Activated CD4-positive, alpha-beta memory T cell treated with anti-CD3 and anti-CD28 coated beads, Interleukin-2, amount 10 ng/mL, durations not matched to agents 7 days and 5 days (primary cell): ENCODE measurements at places on chromosomes 2 and 18.

DNA sequence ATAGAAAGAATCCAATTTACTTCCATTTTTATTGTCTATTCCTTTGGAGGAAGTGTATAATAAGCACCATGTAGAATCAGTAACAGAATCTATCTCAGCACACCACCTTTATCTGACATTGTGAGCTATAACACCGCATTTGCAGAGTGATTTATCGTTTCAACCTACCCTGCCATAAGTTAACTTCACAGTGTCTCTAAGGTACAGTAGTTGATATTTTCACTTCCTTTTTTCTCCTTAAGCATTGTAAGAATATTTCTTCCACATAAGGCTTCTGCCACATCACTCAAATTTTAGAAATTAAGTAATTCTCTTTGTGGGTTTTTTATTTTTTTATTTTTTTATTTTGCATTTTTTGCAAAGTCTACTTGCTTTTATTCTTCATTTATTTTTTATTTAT is 107.1 kb downstream of the TMX3 start:
- H3K4me3 ChIP-seq, result no peak overlapping the region
- H3K4me1 ChIP-seq, result no peaks in the 10 kb centered on the region
- no peak overlapping the region for H3K27ac ChIP-seq
- no peak for DNase-seq
- H3K27me3 ChIP-seq, result peaks cover 4% of the 10 kb centered on the region

- peaks cover 2% of the 10 kb centered on the region for H3K4me1 ChIP-seq
- H3K36me3 ChIP-seq, result no peaks in the 10 kb centered on the region
- H3K4me3 ChIP-seq, result no peak overlapping the region
- peak overlapping the region; percentile 44 for H3K27ac ChIP-seq
- DNase-seq, result no peak
Observed at GRCh38 chr2:241897231-241897916, 27.8 kb downstream of the RTP5 start.

DNA sequence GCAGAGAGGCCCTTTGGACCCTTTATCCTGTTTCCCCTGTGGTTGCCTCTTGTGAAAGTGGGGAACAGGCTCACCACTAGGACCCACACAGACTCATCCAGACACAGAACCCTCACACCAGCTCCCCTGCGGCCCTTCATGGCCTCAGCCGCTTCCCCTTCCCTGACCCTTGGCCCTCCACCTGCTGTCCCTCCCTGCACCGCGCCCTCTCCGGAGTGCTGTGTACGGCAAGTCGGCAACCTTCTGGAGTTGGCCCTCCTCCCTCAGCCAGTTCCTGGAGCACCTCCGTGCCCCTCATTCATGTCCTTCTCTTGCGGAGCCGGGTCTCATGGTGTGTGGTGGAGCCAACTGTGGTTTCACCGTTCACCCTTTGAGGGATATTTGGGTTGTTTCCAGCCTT is 44.0 kb downstream of the CTDP1 start:
- H3K27me3 ChIP-seq, result no peaks in the 10 kb centered on the region
- H3K4me3 ChIP-seq, result no peak overlapping the region
- H3K4me1 ChIP-seq, result no peaks in the 10 kb centered on the region
- no peak for DNase-seq
- peaks cover 86% of the 10 kb centered on the region for H3K36me3 ChIP-seq

DNA sequence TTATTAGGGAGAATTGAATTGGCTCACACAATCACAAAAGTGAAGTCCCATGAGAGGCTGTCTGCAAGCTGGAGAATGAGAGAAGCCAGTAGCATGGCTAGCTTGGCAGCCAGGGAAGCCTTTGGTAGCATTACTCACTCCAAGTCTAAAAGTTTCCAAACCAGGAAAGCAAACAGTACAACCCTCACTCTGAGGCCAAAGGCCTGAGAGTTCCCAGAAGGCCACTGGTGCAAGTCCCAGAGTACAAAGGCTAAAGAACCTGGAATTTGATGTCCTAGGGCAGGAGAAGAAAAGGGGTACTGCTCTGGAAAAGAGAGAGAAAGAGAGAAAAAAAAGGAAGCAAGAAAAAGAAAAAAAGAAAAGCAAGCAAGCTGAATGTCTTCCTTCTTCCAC is 318.2 kb downstream of the RND3 start:
- H3K4me1 ChIP-seq, result peaks cover 2% of the 10 kb centered on the region
- no peak for DNase-seq
- no peak overlapping the region for H3K4me3 ChIP-seq
- H3K36me3 ChIP-seq, result no peaks in the 10 kb centered on the region

DNA sequence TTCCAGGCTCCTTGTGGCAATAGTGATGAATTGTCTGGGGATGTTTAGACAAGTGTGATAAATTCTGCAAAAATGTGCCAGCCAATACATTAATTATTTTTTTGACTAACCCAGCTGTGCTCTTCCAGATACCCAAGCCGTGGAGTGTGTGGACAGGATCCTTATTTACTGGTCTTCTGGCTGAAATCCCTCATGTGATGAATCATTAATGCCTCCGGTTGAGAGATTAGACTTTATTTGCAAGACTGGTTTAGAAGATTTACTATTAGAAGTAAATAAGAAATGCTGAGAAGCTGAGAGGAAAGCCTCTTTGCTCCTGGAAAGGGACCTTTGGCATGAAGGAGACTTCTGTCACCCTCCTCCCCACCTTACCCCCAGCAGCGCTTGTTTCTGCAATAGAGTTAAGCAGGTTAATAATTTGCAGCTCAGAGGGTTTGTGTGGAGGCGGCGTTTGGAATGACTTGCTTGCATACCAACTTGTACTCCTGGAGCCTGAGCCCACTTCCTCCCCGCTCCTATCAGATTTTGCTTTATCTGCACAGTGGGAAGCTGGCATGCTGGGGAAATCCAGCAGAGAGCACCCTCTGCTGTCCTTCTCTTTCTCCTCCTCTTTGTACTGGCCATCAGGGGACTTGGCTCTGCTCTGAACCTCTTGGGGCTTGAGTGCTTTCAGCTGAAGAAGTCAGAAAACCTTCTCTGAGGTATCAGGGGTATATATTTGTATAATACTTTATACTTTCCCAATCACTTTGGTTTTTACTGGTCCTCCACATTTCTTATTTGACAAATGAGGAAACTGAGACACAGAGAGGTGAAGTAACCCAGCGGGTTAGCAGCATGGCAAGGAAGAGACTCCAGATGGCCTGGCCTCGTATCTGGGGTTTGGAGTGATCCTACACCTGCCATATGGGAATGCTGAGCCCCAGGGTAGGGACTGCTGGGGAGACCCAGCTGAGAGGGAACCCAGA is 16.3 kb downstream of the SLC3A1 start:
- H3K27me3 ChIP-seq, result peaks cover 11% of the 10 kb centered on the region
- H3K27ac ChIP-seq, result no peak overlapping the region
- no peak for DNase-seq
- no peaks in the 10 kb centered on the region for H3K36me3 ChIP-seq
- no peak overlapping the region for H3K4me3 ChIP-seq

- DNase-seq, result no peak
- H3K4me1 ChIP-seq, result no peaks in the 10 kb centered on the region
- H3K36me3 ChIP-seq, result no peaks in the 10 kb centered on the region
- H3K27ac ChIP-seq, result no peak overlapping the region
- no peaks in the 10 kb centered on the region for H3K27me3 ChIP-seq
Observed at GRCh38 chr2:71850306-71850801, 297.3 kb downstream of the CYP26B1 start.

- no peak overlapping the region for H3K27ac ChIP-seq
- H3K4me3 ChIP-seq, result no peak overlapping the region
- H3K36me3 ChIP-seq, result peaks cover 35% of the 10 kb centered on the region
- H3K27me3 ChIP-seq, result no peaks in the 10 kb centered on the region
- DNase-seq, result no peak
Observed at GRCh38 chr2:216415541-216415940, 3.3 kb downstream of the SMARCAL1 start.

DNA sequence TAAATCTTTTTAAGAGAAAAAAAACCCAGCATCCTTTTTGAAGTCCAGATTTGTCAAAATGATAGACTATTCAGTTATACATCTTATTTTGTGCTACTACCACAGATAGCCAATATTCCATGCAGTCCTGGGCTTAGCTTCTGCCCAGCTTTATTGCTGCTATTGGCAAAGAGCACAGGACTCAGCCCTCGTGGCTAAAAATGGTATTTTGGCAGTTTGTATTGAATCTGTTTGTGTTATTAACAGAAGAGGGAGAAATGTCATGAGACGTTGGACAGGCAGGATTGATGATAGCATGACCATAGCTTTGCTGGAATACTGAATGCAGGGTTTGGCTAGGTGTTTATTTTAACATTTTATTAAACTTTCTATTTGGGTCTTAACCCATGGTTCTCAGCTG is 19.4 kb downstream of the ELAC1 start:
- H3K27me3 ChIP-seq, result no peaks in the 10 kb centered on the region
- H3K36me3 ChIP-seq, result peaks cover 23% of the 10 kb centered on the region
- no peak overlapping the region for H3K27ac ChIP-seq
- no peak overlapping the region for H3K4me3 ChIP-seq
- no peak for DNase-seq

DNA sequence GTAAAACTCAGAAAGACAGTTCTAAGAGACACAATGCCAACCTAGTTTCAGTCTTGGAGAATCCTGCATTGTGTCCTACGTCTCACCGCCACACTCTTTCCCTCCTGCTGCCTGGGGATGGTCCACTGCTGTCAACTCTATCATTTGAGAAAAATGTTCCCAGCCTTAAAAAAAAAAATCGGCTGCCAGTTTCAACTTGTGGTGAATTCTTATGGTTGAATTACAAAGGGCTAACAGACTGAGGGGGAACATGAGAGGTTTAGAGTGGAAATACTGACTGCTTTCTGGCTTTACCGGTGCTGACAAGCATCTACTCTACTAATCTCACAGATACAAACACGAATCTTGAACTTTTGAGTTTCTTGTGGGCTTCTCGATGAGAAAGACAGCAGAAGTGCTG is 74.0 kb downstream of the NAB1 start:
- H3K36me3 ChIP-seq, result no peaks in the 10 kb centered on the region
- DNase-seq, result no peak
- H3K27me3 ChIP-seq, result no peaks in the 10 kb centered on the region
- peaks cover 47% of the 10 kb centered on the region for H3K4me1 ChIP-seq

- H3K4me1 ChIP-seq, result no peaks in the 10 kb centered on the region
- no peak for DNase-seq
- H3K36me3 ChIP-seq, result no peaks in the 10 kb centered on the region
- H3K27me3 ChIP-seq, result no peaks in the 10 kb centered on the region
Observed at GRCh38 chr2:123906361-123906760, 118.7 kb upstream of the CNTNAP5 start.

DNA sequence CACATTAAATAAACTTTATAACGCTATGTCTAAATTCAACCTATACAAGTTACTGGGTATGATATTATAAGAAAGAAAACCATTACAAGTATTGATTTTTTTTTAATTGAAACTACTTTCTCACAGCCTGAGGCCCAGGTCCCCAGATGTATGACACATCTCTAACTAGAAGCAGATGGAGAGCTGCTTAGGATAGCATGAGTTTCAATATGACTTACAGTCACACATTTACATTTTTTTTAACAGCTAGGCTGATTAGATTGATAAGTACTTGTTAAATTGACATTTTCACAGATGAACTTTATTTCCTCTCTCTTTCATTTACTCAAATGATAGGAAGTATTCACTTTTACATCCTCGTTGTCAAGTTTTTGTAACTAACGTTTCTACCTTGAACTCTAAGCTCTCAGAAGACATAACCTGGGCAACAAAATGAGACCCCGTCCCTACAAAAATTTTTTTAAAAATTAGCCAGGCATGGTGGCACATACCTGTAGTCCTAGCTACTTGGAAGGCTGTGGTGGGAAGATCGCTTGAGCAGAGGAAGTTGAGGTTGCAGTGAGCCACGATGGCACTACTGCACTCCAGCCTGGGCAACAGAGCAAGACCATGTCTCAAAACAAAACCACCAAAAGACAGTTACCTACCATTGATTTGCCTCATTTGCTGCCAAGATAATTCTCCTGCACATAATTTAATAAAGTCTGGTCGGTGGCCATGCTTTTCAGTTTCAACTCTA is 52.4 kb downstream of the STK39 start:
- peaks cover 72% of the 10 kb centered on the region for H3K4me1 ChIP-seq
- peak; percentile 58 for DNase-seq
- H3K36me3 ChIP-seq, result peaks cover 16% of the 10 kb centered on the region
- H3K4me3 ChIP-seq, result peak overlapping the region; percentile 65

- H3K36me3 ChIP-seq, result no peaks in the 10 kb centered on the region
- H3K4me3 ChIP-seq, result no peak overlapping the region
- peaks cover 15% of the 10 kb centered on the region for H3K27me3 ChIP-seq
Observed at GRCh38 chr2:71548646-71549425, 95.5 kb downstream of the DYSF start.

DNA sequence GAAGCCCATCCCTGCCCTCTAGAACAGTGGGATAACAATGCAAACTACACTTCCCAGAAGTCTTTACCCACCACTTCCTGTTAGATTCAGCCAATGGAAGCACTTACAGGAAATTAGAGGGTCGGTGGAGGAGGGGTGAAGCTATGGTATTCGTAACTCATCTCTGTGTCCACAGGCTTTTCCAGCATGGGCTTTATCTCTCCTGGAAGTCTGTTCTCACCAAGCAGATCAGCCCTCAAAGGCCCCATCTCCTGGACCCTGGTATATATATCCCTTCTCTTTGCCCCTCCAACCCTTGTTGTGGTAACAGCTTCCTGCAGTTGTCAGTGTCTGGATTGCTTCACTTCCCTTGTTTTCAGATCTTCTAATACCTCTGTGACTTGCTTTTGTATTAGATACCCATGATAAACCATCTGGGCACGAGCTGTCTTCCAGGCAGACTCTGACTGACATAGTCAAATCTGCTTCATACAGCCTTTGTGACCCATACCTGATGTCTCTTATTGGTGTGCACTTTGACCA is 475.0 kb upstream of the POU3F3 start:
- peak overlapping the region; percentile 6 for H3K4me3 ChIP-seq
- no peak overlapping the region for H3K27ac ChIP-seq
- H3K4me1 ChIP-seq, result no peaks in the 10 kb centered on the region
- H3K27me3 ChIP-seq, result no peaks in the 10 kb centered on the region

GRCh38 chr2:132497591-132497990 is 81.0 kb downstream of the GPR39 start:
- H3K27me3 ChIP-seq, result no peaks in the 10 kb centered on the region
- no peak overlapping the region for H3K27ac ChIP-seq
- H3K4me1 ChIP-seq, result no peaks in the 10 kb centered on the region
- no peak overlapping the region for H3K4me3 ChIP-seq

DNA sequence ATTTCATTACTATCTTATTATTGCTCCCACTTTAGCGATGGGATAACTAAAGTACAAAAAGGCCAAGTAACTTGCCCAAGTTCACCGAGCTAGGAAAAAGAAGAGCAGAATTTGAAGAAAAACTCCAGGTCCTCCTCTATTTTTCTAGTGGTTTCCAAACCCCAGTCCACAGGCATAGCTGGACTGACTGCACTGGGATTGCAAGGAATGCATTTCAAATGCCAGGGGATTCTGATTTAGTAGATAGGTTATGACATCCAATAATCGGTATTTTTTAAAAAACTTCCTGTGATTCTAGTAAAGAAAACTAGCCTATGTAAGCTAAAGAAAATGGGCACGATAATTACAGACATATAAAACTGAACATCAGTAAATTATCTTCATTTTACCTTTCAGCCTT is 62.7 kb upstream of the GALNT5 start:
- no peak overlapping the region for H3K27ac ChIP-seq
- peaks cover 12% of the 10 kb centered on the region for H3K27me3 ChIP-seq
- no peak overlapping the region for H3K4me3 ChIP-seq
- peaks cover 11% of the 10 kb centered on the region for H3K4me1 ChIP-seq
- no peak for DNase-seq
